LoVo (cell line): ENCODE measurements at places on chromosomes 12 and 14.

DNA sequence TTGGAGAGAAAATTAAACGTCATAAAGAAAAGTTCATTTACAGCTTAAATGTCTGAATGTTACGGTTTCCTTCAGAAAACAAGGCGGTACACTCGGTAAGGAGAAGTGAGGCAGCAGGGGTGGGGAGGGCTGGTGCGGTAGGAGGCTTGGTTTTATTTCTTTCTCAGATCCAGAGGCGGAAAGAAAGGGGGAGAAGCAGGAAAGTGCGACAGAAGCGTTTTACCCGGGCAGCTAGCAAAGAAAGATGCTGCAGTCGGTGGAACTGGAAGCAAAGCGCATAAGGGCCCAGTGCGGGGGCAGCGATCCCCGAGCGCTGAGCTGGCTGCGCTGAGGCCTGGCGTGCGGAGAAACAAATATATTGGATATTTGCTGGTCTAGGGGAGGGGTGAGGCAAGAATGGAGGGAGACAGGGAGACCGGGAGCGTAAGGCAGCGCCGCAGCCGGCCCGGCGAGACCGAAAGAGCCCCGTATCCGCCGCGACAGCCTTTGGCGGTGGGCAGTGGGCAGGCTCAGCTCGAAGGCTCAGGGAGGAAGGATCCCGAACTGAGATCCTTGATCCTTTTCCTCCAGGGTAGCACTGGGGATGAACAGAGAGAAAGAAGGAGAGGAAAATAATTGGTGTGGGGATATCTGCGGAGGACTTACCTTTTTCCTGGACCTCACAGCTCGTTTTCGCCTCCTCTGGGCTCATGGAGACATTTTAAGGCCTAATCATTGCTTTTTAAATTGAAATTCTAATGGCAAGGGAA lies 6.4 kb upstream of the HOXC11 start:
- no peak for DNase-seq

DNA sequence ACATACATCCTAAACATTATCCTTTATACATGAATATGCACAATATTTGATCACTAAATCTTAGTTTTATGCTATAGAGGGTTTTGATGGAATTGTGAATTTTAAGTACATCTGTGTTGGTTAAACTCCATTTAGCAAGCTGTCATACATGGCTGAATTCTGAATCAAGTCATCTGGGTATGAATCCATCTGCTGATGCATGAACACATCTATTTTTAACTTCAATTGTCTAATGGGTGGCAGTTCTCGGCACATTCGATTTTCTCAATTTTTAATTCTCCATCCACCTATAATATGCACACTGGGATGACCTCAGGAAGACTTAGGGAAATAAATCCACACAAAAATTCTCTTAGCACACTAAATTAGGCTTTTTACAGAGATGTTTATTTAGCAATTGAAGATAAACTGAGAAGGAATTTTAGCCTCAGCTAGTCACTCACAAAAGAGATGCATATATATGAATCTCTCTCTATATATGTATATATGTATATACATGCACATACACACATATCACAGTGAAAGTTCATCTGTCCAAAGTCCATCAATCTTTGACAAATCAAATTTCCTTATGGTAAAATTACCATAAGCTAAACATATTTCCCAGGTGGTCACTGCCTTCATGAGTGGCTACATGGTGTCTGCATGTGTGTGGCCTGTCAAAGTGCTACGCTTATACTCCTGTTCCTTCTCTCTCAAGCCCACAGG lies 44.5 kb upstream of the VPS33A start:
- DNase-seq = no peak

DNA sequence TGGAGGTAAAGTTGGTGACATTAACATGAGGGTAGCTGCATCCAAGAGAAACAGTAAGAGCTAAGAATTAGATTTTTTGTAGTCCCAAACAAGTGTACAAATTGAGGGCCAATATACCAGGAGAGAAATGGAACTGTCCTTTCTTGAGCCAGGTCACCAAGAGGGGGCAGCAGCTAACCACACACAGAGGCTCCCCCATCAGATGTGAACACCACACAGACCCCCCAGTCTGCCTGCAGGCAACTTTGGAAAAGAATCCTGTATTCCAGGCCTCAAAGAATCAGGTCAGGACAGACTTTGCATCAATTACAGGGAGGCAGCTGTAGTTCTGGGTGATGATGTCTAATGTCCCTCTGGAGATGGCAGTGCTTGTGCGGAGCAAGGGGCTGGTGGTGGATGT lies 77.9 kb downstream of the SPTB start:
- no peak for DNase-seq

GRCh38 chr12:7892186-7892980 lies 19.7 kb upstream of the SLC2A14 start:
- DNase-seq = no peak

GRCh38 chr12:128266541-128267130 lies 334 bp upstream of the TMEM132C start:
- DNase-seq = no peak

DNA sequence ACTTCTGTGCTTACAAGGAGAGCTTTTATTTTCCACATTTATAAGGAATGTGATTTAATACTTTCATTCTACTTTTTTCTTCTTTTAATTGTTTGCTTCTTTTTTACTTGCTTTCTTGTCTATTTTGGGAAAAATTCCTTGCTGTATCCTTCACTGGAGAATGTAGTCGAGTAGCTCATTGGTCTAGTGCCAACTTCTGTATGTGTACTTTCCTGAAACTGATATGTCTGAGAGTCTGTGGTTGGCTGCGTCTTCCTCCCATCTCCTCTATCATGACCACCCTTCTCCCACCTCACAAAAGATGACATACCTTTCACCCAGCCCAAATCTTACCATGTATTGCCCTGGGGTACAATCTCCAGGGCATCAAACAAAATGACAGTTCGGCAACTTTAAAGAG lies 51.8 kb downstream of the MSRB3 start:
- no peak for DNase-seq

GRCh38 chr12:122021193-122021821 lies 377 bp upstream of the BCL7A start:
- DNase-seq = peak; percentile 21

- no peak for DNase-seq
Measured at GRCh38 chr14:34867199-34867598, 8.0 kb downstream of the BAZ1A start.

DNA sequence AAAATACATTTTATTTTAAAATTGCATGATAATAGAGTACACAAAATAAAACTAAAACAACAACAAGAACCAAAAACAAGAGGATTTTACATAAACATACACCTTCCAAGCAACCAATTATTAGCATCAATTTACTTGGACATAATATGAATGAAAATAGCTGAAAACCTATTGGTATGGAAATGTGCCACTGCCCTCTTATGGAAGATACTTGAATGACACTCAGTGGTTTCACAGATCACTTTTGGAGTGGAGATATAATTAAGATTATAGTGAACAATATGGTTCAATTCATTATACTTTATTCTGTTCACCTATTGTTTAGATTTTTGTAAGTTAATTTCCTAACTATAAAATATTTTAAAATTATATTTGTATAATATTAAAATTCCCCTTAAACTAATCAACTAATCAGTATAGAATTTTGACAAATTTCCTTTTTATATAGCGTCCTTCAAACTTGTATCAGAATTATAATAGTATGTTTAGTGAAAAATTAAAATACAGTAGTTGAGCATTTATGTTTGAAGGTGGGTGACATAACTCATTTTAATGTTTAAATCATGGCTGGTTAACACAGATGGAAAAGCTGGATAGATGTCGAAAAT lies 70.1 kb downstream of the SLC6A15 start:
- peak; percentile 63 for DNase-seq

GRCh38 chr14:61090432-61091216 lies 109.6 kb downstream of the SLC38A6 start:
- DNase-seq = no peak

- no peak for DNase-seq
Measured at GRCh38 chr12:46847001-46847400, 21.2 kb upstream of the SLC38A4 start.

DNA sequence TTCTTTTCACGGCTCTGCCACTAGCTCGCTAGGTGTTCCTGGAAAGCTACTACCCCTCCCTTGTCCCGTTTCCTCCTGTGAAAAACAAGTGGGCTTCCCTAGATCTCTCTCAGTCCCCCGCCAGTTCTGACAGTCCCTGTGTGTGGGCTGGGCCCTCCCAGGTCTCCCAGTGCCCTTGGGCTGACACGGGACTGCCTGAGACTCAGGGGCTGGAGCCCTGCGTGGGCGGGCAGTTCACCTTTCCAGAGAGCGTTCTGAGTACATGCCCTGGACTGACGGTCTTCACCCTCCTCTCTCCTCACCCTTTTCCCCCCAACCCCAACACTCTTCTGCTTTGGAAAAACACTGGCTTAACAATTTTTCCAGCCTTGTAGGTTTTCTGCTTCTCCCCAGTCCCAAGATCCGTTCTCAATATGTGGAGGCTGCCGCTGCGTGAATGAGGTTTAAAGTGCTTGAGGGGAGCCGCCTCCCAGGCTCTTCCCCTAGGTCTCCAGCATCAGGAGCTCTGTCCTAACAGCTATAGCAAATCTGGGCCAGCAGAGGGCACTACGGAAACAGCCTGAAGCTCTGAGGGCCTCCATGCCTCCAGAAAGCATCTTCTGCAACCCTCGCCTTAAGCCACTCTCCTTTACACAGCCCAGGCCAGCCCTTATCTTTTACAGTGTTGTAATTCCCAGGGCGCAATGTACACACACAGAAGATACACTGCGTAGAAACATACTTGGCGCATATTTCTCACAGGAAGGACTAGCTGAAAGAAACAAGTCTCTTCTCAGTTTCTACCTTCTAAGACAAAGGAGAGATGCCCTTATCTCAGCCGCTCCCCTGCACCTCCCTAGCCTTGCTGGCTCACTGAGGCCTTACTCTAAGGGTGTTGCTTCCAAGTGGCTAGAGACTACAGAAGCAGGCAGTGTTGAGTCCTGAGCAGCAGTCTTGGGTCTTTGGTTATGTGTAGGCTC lies 10.4 kb upstream of the DCD start:
- DNase-seq = peak; percentile 52

GRCh38 chr14:36666416-36667206 lies 5.0 kb downstream of the PAX9 start:
- DNase-seq = no peak

- no peak for DNase-seq
Measured at GRCh38 chr12:85564786-85565185, 271.4 kb downstream of the RASSF9 start.

GRCh38 chr12:120739821-120740613 lies 14.4 kb downstream of the ACADS start:
- no peak for DNase-seq

GRCh38 chr14:22919601-22919921 lies 612 bp upstream of the RBM23 start:
- DNase-seq = no peak

- DNase-seq = peak; percentile 80
Measured at GRCh38 chr12:6607751-6608591, 792 bp upstream of the CHD4 start.

DNA sequence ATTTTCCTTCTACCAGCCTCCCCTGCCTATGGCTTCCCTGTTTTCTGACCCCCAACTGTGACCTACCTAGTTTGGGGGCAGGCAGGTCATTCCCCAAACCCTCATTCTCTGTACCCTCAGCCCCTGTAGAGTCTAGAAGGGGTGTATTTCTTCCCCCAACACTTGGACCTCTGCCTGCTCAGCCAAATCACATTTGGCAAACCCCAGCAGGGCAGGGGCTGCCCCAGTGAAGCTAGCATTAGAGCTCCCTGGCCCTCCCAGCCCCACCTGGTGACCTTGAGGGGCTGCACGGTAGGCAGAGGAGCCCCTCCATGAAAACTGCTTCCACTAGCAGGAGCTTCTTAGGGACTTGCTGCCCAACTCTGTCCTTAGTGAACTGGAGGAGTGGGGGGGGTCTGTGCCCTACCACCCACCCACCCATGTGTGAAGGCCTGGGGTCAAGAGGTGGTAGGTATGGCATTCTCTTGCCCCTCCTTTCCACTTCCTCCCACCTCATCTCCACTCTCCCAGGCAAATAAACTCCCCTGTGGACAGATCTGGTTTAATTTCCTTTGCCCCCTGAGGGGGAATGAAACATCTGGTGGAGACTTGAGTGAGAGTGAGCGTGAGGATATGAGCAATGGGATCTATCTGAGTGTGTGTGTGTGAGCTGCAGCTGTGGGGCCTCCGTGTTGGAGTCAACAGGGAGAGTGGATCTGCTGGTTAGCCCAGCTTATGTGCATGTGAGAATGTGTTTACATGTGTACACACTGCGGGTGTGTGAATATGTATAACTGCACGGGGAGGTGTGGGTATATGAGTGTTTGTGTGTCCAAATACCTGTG lies 1.6 kb downstream of the NXPH4 start:
- DNase-seq = no peak

GRCh38 chr12:104154806-104155205 lies 16.8 kb upstream of the NFYB start:
- no peak for DNase-seq

DNA sequence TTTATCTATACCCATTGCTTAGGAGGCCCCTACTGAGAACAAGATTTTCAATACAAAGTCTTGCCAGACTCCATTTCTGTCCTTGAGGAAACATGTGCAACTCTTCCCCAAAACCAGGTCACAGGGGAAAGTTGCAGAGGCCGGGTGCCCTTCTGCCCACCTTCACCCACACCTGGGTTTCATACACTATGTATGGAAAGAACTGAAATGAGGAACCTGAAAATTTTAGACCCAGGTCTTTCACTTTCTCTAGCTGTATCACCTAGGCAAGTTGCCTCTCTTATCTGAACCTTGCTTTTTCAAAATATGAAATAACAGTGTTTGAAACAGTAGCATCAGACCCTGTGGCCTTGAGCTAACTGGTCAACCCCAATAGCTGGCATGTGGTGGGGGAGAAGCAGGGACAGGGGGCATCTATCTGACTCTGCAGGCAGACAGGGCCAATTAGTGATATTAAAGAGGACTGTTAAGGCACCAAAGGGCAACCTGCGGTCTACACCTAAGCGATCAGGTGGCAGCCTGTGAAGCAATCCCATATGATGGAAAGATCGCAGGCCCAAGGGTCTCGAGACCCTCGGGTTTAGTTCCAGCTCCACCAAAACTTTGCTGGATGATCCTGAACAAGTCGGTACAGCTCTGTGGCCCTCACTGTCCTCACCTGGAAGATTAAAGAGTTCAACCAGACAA lies 346.5 kb downstream of the BCL11B start:
- no peak for DNase-seq

DNA sequence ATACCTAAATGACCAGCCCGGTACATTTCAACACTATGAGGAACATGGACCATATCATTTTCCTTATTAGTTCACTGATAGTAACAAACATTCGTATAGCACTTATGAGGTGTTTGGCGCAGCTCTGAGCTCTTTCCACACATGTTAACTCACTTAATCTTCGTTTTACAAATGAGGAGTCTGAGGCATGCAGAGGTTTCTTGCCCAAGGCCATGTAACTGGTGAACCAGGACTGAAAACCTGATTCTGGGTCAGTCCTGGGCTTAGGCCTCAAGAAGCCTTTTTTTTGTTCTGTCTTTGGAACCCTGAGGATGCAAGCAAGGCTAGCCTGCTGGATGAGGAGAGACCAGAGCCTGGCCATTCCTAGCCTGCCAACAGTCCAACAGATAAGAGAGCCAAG lies 55.0 kb downstream of the C14orf132 start:
- DNase-seq = no peak

DNA sequence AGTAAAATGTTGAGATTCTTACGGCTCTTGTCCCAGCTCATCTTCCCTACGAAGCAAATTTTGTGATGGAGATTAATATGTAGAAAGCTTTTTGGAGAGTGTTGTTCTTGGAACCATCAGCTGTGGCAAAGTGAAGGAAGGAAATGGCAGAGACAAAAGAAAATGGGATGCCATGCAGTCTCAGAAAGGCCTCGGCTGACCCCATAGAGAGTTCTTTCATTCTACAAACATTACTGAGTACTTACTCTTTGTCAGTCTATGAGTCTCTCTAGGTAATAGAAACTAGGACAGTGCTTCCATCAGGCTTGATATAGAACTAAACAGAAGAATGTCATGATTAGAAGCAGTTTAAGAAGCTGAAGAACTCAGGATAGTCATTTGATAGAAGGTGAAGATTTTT lies 134.1 kb downstream of the PLEKHA5 start:
- DNase-seq = no peak
